GM12892 (cell line): ENCODE measurements at places on chromosomes 3 and 15.

- DNase-seq: no peak
Measured at GRCh38 chr3:86890741-86891396, 100.1 kb downstream of the VGLL3 start.

GRCh38 chr15:71288348-71288955, 173.2 kb downstream of the THSD4 start:
- DNase-seq: no peak

- no peak for DNase-seq
Measured at GRCh38 chr3:138389144-138389601, 40.8 kb downstream of the MRAS start.

DNA sequence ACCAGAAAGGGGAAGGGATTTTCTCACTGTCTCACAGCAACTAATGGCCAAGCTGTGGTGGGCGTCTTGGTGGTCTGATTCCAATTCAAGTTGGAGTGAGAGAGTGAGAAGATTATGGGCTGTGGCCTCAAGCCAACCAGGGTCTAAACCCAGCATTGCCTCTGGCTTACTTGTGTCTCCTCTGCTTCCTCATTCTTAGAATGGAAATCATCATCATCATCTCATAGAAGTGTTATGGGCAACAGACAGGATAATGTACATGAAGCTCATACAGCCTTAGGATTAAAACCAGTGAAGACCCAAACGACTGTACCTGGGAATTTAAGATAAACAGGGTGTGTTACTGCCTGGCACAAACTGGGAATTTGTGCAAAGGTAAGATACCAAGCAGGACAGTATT, 29.1 kb upstream of the IREB2 start:
- no peak for DNase-seq

- DNase-seq: no peak
Measured at GRCh38 chr3:145716519-145716918, 444.5 kb downstream of the PLOD2 start.

GRCh38 chr3:195886181-195887141, 21.9 kb downstream of the TNK2 start:
- DNase-seq: no peak

DNA sequence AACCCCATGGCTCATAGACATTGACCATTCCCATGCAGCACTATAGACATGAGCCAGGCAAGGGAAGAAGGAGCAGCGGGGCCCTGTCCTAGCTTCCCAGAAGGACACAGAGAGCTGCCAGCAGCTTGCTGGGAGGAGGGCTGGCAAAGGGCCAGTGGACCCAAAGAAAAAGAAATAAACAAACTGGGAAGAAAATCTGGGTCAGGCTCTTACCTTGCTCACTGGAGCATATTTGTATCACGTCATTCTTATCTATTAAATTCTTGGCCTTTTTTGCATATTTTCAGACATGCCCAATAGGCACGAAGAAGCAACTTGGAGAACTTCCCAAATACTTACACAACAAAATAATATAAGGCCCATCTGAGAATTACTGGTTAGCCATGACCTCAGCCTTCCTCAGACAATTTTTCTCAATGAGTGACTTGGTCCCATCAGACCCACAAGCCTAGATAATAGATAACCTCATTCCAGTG, 28.4 kb downstream of the RASGRP1 start:
- no peak for DNase-seq

- no peak for DNase-seq
Measured at GRCh38 chr3:140349938-140350337, 327.9 kb upstream of the TRIM42 start.

DNA sequence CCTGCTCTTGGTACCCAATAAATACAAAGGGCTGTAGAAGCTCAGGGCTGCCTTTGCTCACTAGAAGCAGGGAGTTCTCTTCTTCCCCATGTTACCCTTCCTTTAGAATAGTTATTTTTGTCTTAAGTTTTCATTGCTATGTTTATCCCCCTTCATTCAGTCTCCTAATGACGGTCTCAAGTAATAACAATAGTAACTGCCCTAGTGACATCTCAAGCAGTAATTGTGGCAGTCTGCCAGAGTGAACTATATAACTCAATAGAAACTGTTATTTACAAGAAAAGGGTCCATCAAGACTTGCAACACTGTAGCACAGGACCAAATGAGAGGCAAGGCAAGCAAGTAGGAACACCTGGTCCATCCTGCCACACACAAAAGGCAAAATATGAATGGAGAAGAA, 32.5 kb upstream of the SIN3A start:
- DNase-seq: no peak

- no peak for DNase-seq
Measured at GRCh38 chr3:108486338-108486737, 24.1 kb downstream of the MYH15 start.

DNA sequence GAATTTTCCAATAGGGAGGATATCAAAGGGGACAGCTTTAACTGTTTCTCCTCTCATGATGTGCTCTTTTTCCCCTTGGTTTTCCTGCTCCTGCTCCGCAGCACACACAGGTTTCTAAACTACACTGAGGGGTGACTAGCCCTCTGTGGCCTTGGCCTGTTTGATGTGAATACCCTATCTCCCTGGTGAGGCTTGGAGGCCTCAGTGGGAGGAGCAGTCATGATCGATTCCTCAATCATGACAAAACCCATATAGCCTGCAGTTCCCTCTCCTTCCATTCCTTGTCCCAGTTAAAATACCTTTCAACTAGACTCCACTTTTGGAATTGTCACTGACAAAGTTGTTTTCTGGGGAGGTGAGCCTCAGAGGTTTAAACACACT, 24.0 kb upstream of the USP3 start:
- no peak for DNase-seq

- DNase-seq: no peak
Measured at GRCh38 chr3:39752751-39753150, 56.7 kb upstream of the MYRIP start.

- DNase-seq: no peak
Measured at GRCh38 chr3:42853056-42853455, 22.6 kb downstream of the CYP8B1 start.

- no peak for DNase-seq
Measured at GRCh38 chr3:119225121-119225520, 15.6 kb downstream of the B4GALT4 start.

DNA sequence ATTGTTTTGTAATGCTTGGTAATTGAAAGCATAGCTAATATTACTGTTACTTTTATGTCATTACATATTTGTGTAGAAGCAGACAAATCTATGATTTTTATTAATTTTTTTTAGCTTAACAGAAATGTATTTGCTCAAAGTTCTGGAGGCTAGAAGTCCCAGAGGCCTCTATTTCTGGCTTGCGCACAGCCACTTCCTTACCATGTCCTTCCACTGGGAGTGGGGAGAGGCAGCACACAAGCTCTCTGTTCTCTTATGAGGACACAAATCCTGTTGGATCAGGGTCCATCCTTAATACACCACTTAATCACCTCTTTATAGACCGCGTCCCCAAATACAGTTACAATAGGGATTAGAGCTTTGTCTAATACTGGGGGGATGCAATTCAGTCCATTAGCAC, 1061.4 kb downstream of the OTOL1 start:
- no peak for DNase-seq

GRCh38 chr3:23723930-23724329, 81.8 kb upstream of the UBE2E1 start:
- no peak for DNase-seq

- DNase-seq: no peak
Measured at GRCh38 chr15:26294059-26294689, 431.0 kb upstream of the ATP10A start.

- no peak for DNase-seq
Measured at GRCh38 chr15:52308446-52309153, 13.0 kb upstream of the MYO5C start.

- no peak for DNase-seq
Measured at GRCh38 chr3:1138036-1138435, 45.2 kb downstream of the CNTN6 start.

GRCh38 chr3:197711973-197712707, 24.6 kb downstream of the RUBCN start:
- no peak for DNase-seq

DNA sequence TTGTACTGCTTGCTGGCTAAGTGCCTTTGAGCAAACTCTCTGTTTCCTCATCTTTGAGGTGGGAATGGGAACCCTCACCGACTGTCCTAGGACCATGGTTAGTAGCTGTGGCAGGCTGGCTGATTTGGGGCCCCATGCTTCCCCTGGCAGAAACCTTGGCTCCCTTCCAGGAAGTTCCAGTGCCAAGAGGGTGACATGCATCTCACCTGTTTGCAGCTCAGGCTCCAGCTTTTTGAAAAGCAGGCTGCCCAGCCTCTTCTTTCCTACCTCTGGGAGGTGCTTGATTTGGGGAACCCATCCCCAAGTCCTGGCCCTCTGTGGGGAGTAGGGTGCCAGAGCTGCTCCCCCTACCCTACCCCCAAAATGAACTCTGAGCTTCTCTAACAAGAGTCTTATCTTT, 50.8 kb downstream of the RAB11A start:
- no peak for DNase-seq

GRCh38 chr3:45173776-45174175, 27.6 kb upstream of the CDCP1 start:
- DNase-seq: no peak

- DNase-seq: no peak
Measured at GRCh38 chr3:42686832-42687650, 1.7 kb downstream of the KLHL40 start.
